ENCODE measurements at places on chromosomes 6 and 20.
A peak's percentile ranks its signal among the peaks of the same experiment; 100 is the strongest.

DNA sequence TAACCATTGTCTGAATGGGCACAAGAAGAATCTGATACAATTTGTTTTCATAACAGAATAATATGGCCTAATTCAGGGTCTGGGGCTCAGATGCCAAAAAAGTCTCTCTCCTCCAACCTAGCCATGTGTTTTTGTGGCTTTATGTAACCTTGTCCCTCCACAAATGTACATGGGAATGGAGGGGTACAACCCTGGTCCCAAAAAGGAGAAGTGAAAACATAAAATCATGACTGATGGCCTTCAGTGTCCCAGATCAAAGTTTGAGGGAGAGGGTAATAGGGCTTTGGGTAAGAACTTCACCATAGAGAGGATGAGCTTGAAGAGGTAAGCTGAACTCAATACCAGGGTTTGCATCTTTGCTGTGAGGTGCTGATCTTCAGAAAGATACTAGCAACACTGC lies 136.3 kb upstream of the BACH2 start:
- DNase-seq: no peak

GRCh38 chr20:35510951-35511735 lies 18.3 kb downstream of the C20orf173 start:
- no peak for DNase-seq

DNA sequence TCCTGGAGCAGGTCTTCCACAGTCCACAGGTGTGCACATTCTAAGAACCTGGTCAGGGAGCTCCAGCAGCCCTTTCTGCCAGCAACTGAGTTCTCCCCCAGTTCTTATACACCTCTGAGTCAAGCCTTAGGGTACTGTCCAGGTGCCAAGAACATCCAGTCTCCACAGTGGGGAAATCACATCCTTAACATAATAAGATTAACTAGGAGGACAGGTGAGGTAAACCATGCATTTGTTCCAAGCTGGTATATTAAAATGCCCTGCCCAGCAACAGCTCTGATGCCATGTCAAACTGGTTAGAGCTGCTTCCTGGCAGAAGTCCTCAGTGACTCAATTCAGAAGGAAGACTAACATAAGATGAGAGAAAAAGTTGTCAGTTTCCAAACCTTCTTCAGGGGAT lies 303.9 kb upstream of the SGK1 start:
- no peak for DNase-seq

DNA sequence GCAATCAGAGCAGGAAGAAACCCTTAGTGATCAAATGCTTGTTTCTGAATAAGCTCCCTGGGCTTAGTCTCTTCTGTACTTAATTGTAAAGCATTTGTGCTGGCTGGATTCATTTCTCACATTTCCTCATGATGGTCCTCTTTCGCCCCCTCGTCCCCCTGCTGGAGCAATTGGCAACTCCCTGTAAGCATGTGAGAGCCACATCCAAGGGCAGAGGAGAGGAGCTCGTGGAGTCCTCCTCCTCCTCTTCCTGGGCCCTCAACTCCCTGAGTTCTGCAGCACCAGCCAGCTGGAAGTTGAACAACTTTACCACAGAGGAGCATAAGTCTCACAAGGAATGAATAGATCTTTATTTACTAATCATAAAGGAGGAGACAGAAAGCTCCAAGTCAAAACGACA lies 12.6 kb downstream of the ANKEF1 start:
- no peak for DNase-seq

DNA sequence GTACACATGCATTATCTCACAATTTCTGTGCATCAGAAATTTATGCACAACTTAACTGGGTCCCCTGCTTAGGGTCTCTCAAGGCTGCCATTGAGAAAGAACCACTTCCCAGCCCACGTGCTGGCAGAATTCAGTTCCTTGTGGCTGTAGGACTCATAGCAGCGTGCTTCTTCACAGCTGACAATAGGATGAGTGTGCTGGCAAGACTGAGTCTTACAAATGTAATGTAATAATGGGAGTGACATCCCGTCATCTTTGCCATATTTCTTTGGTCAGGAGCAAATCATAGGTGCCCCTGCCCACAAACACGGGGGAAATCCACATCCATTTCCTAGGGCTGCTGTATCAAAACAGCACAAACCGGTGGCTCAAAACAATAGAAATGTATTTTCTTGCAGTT lies 77.4 kb downstream of the FIG4 start:
- no peak for DNase-seq

GRCh38 chr6:138965971-138966370 lies 22.1 kb downstream of the REPS1 start:
- DNase-seq: no peak

GRCh38 chr20:38843346-38843745 lies 37.8 kb downstream of the PPP1R16B start:
- DNase-seq: peak; percentile 58

DNA sequence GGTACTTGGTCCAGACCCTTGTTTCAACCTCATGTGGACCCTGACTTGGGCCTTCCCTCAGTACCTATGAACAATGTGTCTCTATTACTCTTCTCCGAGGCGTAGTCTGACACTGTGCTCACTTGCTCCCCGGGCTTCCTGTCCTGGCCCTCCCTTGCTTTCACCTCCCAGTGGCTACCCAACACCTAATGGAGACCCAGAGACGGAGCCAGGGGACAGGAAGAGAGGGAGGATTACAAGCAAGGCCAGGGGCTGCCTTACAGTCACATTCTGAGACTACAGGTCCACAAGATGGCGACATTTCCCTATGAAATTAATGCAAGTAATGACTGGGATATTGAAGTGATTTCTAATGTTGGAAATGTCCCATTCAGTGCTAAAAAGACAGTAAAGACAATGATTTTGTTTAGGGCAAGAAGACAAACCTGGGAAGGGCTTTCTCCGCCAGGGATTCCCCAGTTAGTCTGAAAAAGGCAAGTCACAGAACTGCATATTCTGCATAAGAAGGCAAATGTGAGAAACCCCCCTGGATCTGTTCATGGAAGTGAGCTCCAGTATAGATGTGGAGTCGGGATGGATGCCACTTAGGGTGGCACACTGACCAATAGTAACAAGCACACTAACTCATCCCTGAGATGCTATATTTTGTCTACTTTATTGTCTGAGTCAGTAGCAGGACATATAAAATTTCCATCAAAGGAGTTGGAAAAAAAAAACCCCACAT lies 44.0 kb upstream of the ZBTB24 start:
- DNase-seq: peak; percentile 15

DNA sequence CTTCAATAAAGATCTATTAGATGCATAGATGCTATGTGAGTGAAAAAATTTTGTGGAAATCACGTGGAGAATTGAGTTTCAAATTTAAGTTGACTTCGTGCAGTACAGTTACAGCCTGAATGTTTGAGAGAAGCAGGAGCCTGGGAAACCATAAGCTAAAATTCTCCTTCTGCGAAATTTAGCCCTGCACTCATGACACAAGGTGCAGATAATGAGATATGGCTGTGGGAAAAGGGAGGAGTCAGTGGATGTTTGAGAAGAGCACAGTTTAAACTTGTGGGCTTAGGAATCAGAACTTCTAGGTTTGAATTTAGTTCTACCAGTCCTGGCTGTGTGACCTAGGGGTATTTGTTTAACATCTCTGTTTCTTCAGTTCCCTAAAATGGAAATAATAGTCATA lies 32.1 kb upstream of the SIRPG start:
- no peak for DNase-seq

Measured in stimulated activated CD8-positive, alpha-beta memory T cell treated with anti-CD3 and anti-CD28 coated beads, Interleukin-7, amount 100 ng/mL, for 48 hours (primary cell).